Neural crest cell (in vitro differentiated cells): ENCODE measurements at places on chromosomes 4 and X. TPM values are rescaled to one million over a fixed set of nuclear protein-coding genes. Genes with fewer than 3 reads are reported as not detected.

The ATG4A gene
- 7.5 and 8.4 TPM in 2 replicates for total RNA-seq

GRCh38 chr4:82770607-82771006 is 28.0 kb downstream of the SCD5 start:
- H3K4me3 ChIP-seq = no peak overlapping the region
- no peaks in the 10 kb centered on the region for H3K4me1 ChIP-seq
- DNase-seq = no peak
- no peaks in the 10 kb centered on the region for H3K27me3 ChIP-seq
- peaks cover 20% of the 10 kb centered on the region for H3K36me3 ChIP-seq
- H3K27ac ChIP-seq = no peak overlapping the region

DNA sequence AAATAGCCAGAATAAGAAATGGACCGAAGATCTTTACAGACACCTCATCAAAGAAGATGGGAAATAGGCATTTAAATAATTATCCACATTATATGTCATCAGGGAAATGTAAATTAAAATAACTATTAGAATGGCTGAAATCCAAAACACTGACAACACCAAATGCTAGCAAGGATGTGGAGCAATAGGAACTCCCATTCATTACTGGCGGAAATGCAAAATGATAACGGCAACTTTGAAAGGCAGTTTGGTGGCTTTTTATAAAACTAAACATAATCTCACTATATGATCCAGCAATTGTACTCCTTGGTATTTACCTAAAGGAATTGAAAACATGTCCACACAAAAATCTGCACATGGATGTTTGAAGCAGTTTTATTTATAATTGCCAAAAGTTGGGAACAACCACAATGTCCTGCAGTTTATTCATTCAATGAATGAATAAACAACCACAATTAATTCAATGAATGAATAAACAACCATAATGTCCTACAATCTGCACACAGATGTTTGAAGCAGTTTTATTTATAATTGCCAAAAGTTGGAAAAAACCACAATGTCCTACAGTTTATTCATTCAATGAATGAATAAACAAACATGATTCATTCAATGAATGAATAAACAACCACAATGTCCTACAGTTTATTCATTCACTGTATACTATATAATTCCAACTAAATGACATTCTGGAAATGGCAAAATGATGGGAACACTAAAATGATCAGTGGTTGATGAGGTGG is 117.6 kb upstream of the PCDH18 start:
- no peaks in the 10 kb centered on the region for H3K36me3 ChIP-seq
- no peak for DNase-seq
- peaks cover 15% of the 10 kb centered on the region for H3K4me1 ChIP-seq
- H3K27me3 ChIP-seq = no peaks in the 10 kb centered on the region
- H3K27ac ChIP-seq = no peak overlapping the region

- H3K36me3 ChIP-seq = no peaks in the 10 kb centered on the region
- H3K4me1 ChIP-seq = no peaks in the 10 kb centered on the region
- H3K4me3 ChIP-seq = no peak overlapping the region
- no peak overlapping the region for H3K27ac ChIP-seq
- peak; percentile 15 for DNase-seq
These were observed 52.8 kb downstream of the FAM47C start for GRCh38 chrX:37060999-37061398.

- H3K4me1 ChIP-seq = peaks cover 19% of the 10 kb centered on the region
- peak overlapping the region; percentile 47 for H3K4me3 ChIP-seq
- H3K27ac ChIP-seq = no peak overlapping the region
- no peaks in the 10 kb centered on the region for H3K27me3 ChIP-seq
These were observed 4.6 kb upstream of the MAD2L1 start for GRCh38 chr4:120071192-120071795.

DNA sequence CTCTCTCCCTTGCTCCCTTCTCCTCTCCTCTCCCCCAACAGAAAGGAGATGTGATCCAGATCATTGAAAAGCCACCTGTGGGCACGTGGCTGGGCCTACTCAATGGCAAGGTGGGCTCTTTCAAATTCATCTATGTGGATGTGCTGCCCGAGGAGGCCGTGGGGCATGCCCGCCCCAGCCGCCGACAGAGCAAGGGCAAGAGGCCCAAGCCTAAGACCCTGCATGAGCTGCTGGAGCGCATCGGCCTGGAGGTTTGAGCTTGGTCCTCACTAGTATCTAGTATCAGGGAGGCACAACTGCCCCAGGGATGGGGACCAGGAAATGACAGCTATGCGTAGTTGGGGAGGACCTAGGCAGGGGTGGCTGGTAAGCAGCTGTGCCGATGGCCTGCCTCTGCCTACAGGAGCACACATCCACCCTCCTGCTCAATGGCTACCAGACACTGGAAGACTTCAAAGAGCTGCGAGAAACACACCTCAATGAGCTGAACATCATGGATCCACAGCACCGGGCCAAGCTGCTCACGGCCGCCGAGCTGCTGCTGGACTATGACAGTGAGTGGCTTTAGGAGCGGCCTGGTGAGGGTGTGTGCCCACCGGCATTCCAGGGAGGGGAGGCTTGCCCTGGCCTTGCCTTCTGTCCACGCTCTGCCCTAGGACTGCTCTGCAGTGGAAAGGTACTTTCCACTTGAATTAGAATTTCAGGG is 13.0 kb downstream of the SASH3 start:
- no peaks in the 10 kb centered on the region for H3K36me3 ChIP-seq
- DNase-seq = no peak
- H3K4me3 ChIP-seq = no peak overlapping the region
- no peaks in the 10 kb centered on the region for H3K27me3 ChIP-seq
